Activated T-cell treated with anti-CD3 and anti-CD28 coated beads, Interleukin-2, amount 50 U/mL, for 1 hour (primary cell): ENCODE measurements at places on chromosomes 3 and 15.
A peak's percentile ranks its signal among the peaks of the same experiment; 100 is the strongest.

DNA sequence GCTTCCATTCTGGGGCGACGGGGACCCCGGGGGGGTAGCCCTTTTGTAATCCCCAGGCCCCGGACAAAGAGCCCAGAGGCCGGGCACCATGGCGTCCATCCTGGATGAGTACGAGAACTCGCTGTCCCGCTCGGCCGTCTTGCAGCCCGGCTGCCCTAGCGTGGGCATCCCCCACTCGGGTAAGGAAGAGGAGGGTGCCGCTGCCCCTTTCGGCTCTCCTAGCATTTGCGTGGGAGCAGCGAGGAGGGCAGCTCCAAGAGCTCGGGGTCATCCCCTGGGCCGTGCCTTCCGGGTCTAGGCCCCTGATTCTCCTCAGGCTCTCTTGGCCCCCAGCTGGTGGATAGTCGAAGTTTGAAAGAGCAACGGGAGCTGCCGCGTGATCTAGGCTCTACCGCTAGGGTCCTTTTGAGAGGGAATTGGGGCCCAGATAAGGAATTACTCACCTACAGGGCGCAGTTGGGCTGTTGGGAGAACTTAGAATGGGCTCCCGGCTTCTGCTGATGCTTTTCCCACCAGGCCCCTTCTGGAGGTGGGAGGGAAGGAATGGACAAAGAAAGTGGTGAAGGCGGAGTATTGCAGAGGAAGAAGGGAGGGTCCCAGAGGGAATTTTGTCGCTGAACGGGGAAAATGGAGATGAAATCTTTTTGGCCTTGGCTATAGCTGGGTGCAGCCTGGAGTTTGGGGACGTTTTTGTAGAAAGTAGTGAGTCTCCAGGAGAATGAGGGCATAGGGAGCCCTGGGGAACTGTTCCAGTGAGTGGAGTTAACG, 615 bp downstream of the VPS18 start:
- DNase-seq: peak; percentile 64

DNA sequence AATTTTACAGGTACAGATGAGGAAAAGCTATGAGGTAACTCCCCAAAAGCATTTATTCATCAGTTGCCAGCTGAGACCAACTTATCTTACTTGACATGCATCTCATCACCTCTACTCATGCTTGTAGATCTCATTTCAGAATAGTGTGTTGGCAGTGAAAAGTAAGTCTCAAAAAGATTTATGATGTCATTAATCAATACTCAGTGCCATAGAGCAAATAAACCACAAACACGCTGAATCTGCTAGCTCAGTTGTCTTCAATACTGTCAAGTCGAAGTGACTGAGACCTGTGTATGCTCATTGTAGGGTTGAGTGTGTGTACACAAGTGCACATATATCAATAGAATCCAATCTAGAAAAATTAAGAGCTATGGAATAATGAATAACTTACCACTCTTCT, 413.5 kb downstream of the CNTN3 start:
- no peak for DNase-seq

DNA sequence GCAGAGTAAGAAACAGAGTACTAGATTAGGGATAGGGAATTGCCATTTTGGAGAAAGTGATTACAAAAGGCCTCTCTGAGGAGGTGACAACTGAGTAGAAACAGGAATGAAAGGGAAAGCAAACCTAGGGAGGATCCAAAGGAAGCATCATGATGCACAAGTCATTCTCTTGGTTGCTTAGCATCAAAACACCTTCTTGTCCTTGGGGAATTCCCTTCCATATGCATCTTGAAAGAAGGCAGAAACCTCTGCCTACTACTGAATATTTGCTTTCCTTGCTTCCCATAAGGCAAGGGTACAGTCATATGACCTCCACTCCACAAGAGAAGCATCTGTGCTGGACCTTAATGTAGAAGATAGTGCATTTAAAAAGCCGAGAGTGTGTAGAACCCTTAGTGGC, 24.1 kb downstream of the GABPB1 start:
- DNase-seq: no peak

DNA sequence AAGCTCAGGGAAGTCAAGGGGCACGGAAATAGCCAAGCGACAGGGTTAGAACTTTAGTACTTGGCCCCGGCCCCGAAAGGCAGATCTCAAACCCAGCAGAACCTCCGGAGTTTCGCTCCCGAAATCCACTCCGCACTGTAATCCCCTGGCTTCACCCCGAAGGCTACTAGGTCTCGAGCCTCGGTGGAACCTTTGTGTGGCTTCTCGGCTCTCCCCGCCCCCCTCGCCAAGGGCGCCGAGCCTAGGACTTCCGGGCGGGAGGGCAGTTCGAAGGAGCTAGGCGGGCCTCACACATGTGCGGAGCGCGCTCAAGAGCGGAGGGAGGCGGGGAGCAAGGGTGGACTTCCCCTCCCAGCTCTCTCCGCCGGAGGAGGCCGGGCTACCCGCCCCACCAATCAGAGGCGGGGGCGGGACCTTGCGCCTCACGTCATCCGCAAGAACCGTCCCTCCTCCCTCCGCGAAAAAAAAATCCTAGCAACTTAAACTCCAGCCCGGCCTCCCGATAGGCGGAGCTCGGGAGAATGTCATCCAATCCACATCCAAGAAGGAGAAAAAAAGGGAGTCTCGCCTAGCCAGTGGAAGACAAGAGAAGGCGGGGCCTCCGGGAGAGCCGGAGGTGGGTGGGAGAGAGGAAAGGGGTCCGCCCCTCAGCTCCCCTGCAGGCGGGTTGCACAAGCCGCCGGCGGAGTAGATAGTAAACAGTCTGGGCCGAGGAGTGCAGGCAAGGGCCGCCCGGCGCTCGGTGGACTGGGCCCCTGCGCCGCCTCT, 2.4 kb upstream of the SIN3A start:
- peak; percentile 94 for DNase-seq

- no peak for DNase-seq
Observed at GRCh38 chr15:42876224-42876623, 44.4 kb downstream of the TTBK2 start.

DNA sequence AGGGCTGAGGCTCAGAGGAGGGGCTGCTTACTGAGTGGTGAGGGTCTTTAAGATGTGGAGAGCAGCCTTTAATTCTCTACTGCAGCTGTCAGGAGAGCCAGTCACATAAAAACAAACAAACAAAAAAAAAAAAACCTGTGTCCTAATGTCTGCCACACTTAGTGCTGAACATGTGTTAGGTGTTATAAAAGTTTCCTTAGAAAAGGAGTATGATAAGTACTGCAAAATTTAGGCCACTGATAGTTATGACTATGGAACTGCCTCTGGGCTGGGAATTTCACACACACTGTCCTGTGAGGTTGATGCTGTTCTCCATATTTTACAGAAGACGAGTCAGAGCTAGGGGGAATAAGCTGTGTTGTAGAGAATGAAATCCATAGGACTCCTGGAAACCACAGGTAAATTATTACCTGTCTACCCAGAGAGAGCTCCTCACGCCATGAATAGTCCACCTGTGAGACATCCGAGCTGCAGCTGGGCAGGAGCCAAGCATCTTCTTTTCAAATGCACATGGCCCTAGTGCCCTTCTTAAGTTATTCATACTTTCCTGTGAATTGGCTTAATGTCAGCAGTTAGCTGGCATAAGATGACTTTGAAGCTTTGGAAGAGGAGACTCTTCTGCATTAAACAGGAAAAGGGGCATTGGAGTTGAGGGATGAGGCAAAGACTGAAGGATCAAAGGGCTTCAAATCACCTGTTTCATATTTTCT, 34.5 kb upstream of the SKOR1 start:
- DNase-seq: no peak

- peak; percentile 70 for DNase-seq
Observed at GRCh38 chr15:88649286-88649733, 10.5 kb downstream of the ISG20 start.

DNA sequence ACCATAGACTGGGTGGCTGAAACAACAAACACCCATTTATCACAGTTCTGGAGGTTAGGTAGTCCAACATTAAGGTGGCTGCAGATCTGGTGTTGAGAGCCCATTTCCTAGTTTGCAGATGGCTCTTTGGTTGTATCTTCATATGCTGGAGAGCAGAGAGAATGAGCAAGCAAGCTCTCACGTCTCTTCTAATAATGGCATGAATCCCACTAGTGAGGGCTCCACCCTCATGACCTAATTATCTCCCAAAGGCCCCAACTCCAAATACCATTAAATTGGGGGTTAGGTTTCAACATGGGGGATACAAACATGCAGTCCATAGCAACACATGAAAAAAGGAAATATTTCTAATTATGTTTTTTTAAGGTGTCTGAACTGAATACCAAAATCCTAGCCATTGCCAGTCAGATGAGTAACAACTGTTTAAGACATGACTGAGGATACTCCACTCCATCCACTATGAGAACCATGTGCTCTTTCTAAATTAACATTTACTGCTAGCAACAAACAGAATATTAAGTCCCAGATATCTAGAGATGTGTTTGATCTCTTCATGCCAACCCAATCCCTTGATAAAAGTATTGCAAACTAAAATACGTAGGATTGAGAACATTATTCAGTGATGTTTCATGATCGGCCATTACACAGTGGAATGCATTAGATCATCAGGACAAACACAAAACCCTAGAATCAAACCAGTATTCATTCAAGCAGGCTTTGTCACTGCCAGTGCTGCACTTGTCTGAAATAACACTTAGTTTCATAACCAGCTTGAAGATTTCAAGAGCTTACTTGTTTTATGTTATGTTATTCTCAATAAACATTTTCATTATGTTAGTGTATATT, 340.3 kb downstream of the SLC9A9 start:
- DNase-seq: no peak

GRCh38 chr3:107907996-107908395, 182.8 kb downstream of the CD47 start:
- DNase-seq: no peak

GRCh38 chr3:134211797-134212196, 38.9 kb downstream of the RYK start:
- no peak for DNase-seq

- DNase-seq: no peak
Observed at GRCh38 chr3:50466177-50466576, 37.3 kb downstream of the CACNA2D2 start.

GRCh38 chr3:104526901-104527401, 839.8 kb upstream of the ALCAM start:
- DNase-seq: no peak

GRCh38 chr15:31245756-31246155, 80.9 kb upstream of the KLF13 start:
- DNase-seq: no peak

- DNase-seq: no peak
Observed at GRCh38 chr3:52730681-52731080, 24.8 kb downstream of the SPCS1 start.

- no peak for DNase-seq
Observed at GRCh38 chr3:124574012-124574411, 156.2 kb upstream of the UMPS start.

- no peak for DNase-seq
Observed at GRCh38 chr3:43784640-43785011, 93.9 kb downstream of the ABHD5 start.

DNA sequence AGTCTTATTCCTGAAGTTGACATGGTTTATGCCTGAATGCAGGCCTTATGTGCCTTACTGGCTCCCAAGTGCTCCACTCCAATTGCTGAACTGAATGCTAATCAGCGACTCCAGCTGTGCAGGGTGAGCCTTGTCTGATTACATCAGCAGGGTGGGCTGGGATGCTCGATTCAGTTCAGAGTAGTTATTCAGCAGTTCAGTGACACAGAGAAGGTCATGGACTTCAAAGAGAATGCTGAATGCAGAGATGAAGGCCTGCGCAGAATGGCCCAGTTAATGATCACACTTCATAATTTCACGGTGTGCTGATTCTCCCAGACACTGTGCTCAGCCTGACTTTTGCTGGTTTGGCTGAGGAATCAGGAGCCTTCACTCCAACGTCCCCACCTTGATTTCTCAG, 63.6 kb downstream of the CLDN1 start:
- no peak for DNase-seq

- no peak for DNase-seq
Observed at GRCh38 chr3:59865351-59865750, 815.5 kb upstream of the CFAP20DC start.

DNA sequence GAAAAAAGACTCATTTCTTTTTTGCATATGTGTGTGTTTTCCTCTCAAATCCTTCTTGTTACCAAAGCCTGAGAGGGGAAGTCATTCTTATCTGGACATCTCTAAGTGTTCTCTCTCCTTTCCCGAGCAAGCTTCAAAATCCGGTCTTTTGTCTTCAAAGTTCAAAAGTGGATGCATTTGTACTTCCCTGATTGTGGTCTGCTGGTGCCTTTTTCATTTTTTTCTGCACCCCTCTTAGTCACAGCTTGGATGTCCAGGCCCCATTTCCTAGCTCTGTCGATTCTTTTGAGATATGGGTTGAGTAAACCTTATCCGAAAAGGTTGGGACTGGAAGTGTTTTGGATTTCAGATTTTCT, 34.8 kb downstream of the EHD4 start:
- DNase-seq: no peak

DNA sequence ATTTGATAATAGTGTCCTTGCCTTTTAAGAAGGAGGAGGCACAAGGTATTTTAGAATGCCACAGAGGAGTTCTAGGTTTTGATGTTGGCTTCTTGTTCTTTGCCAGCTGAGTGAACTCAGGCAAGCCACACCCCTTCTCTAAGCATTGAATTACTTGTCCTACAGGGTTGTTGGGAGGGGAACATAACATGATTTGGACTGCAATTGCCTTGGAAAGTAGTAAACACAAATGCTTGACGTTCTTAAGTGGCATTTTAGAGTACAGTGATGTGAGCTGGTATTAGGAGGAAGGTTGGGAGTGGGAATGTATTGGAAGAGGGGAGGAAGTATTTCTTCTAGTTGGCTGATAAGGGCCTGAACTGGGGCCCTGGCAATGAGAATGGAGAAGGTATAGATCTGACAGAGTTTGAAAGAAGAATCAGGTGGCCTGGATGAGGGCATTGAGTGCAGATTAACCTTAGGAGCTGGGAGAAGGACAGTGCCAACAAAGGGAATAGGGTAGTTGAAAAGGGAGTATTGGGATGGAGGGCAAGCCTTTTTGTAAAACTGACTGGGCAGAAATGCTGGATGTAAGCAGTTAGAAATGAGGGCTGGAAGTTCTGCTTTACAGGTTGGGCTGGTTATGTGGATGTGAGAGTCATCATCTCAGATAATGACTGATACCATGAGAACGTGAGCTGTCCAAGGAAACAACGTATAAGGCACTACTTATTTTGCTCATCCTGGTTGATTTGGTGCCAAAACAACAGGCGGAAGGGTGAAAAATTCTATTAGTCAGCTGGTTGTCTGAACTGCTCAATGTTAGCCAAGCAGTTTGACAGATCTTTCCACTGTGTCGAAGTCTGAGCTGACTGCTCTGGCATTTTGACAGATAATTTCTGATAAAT, 16.7 kb downstream of the KAT2B start:
- DNase-seq: no peak
